Left cardiac atrium (tissue), 4 donors: ENCODE measurements at places on chromosomes 4 and X.
A peak's percentile ranks its signal among the peaks of the same experiment; 100 is the strongest.

DNA sequence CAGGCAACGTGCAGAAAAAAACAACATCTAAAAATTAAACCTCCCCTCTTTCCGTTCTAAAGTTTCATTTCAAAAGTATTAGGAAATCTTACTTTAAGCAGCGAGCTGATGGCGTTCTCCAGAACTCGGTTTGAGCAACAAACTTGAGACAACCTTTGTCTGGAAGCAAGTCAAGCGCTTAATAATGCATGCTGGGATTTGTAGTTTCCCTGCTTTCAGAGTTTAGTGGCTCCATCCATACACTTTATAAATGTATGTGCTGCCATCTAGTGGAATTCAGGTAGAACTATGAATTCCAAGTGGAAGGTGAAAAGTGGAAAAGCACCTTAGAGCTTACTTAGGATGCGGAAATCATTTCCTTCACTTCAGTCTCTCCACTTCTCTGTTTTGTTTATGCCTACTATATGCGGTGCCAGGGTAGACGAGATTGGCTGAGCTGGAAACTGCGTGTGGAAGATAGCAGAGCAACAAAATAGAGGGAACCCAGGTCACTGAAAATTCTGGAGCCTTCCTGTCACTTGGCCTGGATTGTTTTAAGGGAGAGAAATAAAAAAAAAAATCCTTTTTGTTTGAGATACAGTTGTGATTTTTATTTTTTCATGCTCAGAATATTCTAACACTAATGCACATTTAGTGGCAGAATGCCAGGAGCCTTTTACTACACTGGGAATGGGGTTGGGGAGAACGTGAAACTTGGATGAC, at the start of gene BDH2:
TSS of gene BDH2 (minus strand) at position 144 of the 702 bp plus-strand sequence. CDS start 3,580 bp downstream, outside the sequence.
- peak; percentile 27 for DNase-seq

GRCh38 chr4:130172156-130172555, 1076.2 kb downstream of the C4orf33 start:
- DNase-seq: no peak

DNA sequence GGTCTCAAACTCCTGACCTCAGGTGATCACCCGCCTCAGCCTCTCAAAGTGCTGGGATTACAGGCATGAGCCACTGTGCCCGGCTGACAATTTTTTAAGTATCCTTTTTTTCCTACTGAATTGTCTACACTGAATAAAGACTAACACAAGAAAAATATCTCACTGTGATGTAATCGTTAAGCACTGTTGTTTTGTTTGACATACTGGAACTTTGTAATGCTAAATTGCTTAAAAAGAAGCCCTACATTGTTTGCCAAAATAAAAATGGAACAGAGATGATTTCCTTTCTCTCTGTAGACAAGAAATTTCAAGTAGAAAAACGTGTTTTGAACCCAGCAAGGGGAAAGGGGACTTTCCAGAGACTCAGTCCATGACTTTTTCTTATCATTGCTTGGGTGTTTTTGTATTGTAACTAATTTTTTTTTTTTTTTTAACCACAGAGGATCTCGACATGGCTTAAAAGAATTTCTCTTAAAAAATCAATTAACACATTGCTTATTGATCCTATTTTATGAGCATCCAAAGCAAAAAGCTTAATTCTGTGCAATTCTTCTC, 74.9 kb downstream of the TMEM156 start:
- DNase-seq: no peak

DNA sequence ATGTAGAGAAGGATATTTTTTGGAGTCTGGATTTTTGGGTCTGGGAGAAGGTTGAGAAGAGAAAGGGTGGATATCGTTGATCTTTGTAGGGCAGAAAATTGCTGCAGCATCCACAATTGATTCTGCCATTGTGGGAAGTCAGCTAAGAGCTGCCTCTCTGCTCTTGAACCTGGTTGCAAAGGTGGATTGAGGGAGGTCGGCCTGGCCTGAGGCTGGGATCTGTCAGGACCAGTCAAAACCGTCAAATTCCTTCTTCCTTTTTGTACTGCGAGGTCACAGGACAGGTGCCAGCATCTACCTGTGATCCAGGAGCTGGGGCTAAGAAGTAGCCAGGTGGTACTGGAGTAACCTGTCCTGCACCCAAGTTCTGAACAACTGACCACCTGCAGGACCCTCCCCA, 93.7 kb downstream of the SHOX start:
- no peak for DNase-seq

DNA sequence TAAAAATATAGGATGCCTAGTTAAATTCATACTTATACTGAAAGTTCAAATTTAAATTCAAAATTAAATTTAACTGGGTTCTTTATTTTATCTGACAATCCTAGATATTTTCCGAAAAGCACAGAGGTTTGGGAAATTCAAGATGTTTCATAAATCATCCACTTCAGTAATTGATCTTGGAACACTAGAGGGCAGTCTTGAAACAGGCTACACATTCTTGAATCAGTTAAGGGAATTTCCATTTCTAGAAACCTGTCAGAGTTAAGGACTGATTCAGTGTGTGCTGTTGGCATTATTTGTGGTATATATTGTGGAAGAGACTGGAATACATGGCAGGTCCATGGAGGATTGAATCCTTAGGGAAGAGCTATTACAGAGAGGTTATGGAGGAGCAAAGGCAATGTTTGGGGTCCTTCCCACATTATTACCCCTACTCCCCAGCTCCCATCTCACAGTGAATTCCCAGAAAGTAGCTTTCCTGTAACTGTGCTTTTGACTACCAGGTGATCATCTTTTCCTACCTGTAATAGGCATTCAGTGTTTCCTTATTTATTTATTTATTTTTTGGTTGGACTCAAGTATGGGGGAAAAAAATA, 92.9 kb downstream of the EGF start:
- no peak for DNase-seq

DNA sequence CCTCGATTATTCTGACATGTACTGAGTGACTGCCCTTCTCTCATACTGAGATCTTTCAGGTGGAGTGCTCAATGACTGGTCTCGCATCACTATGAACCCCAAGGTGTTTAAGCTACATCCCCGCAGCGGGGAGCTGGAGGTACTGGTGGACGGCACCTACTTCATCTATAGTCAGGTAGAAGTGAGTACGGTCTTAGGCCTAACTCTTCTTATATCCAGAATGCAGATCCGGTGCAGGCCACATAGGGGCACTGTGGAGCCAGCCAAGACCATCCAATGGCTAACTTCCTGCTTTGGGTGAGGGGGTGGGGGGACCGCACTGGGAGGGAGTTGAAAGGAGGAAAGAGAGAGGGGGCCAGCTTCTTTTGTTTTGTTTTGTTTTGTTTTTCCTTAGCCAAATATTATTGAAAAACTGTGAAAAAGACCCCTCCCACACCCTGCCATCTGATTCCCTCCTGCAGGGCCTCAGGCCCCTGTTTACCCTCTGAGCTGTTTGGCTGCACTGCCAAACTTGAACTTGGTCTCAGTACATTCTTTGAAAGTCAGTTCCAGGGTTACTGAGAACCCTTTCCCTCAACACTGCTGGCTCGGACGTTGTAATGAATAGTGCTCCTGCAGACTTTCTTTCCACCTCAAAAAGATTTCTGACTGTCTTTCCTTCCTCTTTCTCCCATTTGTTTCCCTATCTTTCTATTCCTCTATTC, 16.2 kb downstream of the AWAT2 start:
- no peak for DNase-seq

GRCh38 chrX:12497832-12498591, 293.2 kb upstream of the PRPS2 start:
- no peak for DNase-seq

DNA sequence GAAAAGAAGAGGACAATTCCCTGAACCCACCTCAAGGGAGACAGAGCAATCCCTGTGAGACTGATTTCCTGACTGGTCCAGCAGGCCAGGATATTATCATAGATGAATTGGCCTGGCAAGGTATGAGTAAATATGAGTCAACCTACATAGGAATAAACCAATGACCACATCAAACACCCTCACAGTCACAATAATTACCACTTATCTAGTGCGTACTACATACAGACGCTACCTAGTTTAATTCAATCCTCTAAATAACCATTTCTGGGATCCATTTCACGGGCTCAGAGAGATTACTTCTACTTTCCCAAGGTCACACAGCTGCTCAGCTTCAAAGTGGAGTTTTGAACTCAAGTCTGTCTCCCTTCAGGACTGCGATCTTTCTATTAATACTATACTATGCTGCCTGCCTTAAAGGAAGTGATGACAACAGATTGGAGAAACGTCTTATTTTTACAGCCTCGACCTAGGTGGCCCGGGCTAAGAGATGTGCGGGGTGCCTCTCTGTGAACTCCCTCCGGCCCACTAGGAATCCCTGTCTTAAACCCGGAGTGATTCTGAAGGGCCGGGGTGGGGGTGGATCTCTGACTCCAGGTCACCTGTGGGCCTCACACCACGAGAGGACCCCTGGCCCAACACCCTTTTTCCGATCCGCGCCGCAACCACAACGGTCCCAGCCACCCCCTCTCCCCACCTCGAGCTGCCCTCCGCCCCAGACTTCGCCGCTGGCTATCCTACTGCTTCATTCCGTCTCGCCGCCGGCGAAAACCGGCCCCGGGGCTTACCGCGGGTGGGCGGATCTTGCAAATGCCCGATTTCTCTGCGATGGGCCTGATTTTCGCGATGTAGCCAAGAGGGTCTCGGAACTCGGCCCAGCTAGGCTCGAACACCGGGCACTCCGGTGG, 800 bp downstream of the KDM5C start:
- no peak for DNase-seq

GRCh38 chr4:94714365-94715160, 43.2 kb upstream of the BMPR1B start:
- DNase-seq: no peak

DNA sequence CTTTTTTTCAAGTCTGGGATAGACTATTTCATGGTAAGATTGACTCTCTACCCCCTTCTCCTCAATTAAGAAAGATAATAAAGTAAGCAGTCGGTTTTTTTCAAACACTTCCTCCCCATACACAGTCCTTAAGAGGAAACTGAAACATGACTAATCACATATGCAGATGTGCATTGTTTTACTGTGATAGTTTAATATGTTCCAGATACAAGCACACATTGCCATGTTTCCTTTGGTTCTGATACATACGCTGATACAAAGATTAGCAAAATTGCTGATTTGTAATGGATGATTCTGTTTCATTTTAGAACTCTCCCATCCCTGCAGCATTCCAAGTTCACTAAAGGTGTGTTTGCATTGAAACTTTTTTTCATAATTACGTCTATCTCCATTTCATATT, 76.1 kb downstream of the FBXO8 start:
- no peak for DNase-seq

- no peak for DNase-seq
Measured at GRCh38 chr4:82744284-82744968, 54.2 kb downstream of the SCD5 start.

DNA sequence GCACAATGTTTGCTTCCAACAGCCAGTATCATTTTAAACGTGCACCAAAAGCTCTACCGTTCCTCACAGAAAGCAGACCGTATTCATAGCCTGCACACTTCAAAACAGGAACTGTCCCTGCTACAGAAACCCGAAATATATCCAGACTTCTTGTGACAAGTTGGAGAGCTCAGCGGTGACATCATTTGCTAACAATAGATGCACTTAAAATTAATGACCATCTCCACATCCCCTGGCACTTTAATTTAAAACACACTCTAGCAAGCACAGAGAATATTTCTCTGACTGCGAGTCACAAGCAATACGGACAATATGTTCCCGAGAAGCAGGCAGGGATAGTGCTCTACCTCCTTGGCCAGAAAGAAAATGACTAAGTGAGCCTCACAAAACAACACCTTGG, 2.5 kb downstream of the NYX start:
- no peak for DNase-seq

DNA sequence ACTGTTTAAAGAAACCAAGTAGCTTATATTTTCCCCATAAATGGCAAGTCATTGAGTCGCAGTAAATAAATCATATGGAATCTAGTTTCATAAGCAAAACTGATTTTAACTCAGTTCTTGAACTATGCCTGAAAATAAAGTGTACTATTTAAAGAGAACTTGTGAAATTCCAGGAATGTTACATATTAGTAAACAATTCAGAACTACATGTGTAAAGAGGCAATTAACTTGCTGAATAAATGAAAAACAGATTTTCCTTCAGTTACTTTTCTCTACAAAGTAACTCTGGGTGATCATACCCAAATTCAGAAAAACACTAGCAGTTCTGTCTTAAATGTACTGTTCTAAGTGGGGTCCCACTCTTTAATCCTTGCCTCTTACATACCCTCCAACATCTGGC, 236.1 kb upstream of the EDNRA start:
- no peak for DNase-seq

DNA sequence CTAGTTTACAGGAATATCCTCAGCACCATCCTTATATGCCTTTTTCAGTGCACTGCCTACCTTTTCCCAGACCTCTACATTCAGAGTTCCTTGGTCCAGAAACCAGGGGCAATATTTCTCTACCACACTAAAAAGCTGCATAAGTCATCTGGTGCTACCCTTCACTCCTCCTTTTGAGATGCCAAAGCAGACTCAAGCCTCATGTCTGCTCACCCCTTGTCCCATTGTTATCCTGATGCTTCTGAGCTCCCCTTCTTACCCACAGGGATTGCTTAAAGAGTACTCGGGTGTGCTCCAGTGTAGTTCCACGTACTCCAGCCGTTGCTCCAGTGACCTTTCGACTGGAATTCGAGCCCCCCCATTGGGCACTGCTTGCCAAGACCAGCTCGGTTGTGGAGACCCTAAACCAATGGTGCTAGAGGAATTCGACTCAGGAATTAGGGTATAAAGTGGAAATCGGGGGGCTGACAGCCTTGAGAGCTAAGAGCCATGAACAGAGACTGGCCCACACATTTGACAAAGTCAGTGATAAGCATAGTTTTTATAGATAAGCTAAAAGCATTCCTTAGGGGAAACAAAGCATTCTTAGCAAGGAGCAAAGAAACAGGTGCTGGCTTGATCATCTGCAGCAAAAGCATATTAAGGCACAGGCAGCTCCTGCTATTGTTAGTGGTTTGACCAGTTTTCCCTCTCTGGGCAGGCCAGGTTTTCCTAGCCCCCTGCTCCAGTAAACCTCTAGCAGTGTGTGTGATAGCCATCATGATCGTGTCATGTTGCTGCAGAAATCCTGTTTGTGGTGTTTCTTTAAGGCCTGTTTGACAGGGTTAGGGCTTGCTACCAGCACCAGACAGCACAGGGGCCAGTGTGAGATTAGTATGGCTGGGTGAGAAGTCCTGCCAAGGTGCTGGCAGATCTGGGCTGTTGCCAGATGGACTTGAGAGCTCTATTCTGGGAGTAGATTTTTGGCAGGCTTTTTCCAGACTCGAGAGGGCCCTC, 57.5 kb upstream of the WDR1 start:
- peak; percentile 77 for DNase-seq

DNA sequence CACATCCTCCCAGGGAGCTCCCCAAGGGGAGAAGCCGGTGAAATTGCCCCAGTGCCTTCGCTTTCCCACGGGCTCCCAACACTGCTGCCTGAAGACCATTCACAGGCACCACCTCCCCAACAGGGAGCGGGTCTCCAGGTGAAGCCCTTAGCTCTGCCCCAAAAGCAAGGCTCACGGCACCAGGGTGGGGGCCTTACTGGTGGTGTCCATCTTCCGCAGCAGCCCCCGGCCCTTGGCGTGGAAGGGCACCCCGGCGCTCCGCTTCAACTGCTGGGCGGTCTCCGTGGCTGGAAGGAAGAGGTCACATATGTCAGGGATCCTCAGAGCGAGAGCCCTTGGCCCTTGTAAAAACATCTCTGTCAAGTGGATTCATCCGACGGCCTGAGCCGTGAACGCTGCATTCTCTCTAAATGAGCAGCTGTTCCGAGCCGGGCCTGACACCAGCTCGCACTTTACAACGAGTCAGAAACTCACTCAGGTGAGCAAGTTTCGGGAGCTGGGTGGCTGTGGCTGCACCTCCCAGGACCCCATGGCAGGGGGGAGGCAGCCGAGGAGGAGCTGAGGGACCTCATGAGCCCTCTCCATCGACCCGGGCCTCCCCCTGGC, 20.9 kb downstream of the NELFA start:
- DNase-seq: no peak

- no peak for DNase-seq
Measured at GRCh38 chrX:154715825-154716224, 35.1 kb downstream of the GAB3 start.
